ENCODE measurements at places on chromosomes 4 and X.

DNA sequence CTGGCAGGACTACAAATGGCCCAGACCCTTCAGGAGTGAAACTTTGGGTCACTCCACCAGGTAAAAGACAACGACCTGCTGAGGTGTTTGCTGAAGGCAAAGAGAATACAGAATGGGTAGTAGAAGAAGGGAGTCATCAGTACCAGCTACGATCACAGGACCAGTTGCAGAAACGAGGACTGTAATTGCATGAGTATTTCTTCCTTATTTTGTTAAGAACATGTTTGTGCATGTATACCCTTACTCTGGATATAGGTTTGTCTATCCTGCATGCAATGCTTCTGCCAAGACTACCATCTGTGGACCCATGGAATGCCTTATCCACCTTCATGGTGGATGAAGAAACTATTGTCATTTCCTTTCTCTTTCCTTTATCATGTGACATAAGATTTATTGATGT, 48.1 kb upstream of the BCLAF3 start:
- no peak for DNase-seq

- no peak for DNase-seq
These were observed 96.5 kb upstream of the TCEAL2 start for GRCh38 chrX:102029026-102029425.

- no peak for DNase-seq
These were observed at the start of gene TMEM271 for GRCh38 chr4:576245-576821. TMEM271 (minus strand) TSS chr4:576295; CDS start chr4:576062, 233 bp downstream.

DNA sequence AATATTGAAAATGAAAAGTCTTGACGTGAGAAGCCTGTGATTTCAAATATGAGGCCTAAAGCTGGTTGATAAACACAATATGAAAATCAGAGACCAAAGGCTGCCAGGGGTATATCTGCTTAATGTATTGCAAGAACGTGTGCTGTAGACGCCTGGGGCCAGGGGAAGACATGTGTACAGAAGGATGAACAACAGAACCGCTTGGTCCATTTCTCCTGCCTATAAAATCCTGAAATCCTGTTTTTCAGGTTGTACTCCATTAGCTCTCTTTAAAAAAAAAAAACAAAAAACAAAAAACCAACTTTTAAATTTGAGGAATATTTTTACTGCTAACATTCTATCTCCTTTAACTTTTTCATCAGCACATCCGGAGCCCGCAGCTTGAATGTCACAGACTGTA, 109.2 kb downstream of the STOX2 start:
- DNase-seq = no peak

- no peak for DNase-seq
These were observed 10.8 kb upstream of the HERC5 start for GRCh38 chr4:88446124-88446523.

DNA sequence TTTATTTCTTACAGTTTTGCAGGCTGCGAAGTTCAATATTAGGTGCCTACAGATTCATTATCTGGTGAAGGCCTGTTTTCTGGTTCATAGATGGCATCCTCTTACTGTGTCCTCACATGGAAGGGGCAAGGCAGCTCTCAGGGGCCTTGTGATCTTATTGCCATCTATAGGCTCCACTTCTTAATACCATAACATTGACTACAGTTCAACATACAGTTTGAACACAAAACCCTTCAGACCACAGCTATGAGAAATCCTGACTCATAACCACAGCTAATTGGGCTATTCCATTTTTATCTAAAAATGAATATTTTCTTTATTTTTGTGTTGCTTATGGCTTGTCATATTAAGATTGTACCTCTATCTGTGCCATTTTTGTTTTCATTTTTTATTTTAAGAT, 72.3 kb downstream of the STAG2 start:
- DNase-seq = no peak

- no peak for DNase-seq
These were observed 90.4 kb upstream of the NDP start for GRCh38 chrX:44063606-44064005.

- DNase-seq = no peak
These were observed 21.7 kb upstream of the DCLK2 start for GRCh38 chr4:150056569-150056968.

- no peak for DNase-seq
These were observed 74.0 kb downstream of the AFF2 start for GRCh38 chrX:148574237-148574973.

- DNase-seq = no peak
These were observed 211.3 kb downstream of the PALLD start for GRCh38 chr4:168708108-168708507.

- no peak for DNase-seq
These were observed 52.0 kb upstream of the GLRB start for GRCh38 chr4:157023941-157024340.

- DNase-seq = peak; percentile 16
These were observed 788 bp downstream of the SAP30 start for GRCh38 chr4:173371292-173372192.

GRCh38 chrX:100931925-100932285, 3.2 kb upstream of the XKRX start:
- DNase-seq = no peak

DNA sequence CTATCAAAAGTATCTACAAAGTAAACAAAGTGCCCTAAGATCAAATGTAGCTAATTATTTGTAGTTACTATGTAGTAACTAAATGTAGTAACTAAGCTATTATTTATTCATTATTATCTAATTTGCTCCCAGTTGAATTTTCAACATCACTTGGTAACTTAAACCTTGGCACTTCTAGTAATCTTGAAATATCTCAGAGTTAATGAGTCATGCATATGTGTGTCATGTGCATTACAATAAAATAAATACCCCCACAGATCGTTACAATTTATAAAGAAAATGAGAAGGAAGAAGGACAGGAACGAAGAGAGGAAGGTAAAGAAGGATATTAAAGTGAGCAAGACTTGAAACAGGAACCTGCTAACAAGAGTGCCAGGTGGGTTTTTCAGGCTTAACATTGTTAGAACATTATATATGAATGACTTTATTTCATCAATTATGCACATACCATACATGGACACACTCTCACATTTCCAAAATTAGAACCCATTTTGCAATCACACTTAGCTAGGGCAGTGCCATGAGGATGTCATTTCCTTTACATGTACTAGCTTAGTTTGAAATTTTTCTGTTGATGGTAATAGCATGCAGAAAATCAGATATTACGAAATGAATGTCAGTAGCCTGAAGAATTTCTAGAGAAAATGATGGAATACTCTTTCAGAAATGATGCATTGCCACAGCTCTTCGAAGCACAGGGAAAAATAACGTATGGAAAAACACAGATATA, 1670.4 kb upstream of the AGA start:
- no peak for DNase-seq

DNA sequence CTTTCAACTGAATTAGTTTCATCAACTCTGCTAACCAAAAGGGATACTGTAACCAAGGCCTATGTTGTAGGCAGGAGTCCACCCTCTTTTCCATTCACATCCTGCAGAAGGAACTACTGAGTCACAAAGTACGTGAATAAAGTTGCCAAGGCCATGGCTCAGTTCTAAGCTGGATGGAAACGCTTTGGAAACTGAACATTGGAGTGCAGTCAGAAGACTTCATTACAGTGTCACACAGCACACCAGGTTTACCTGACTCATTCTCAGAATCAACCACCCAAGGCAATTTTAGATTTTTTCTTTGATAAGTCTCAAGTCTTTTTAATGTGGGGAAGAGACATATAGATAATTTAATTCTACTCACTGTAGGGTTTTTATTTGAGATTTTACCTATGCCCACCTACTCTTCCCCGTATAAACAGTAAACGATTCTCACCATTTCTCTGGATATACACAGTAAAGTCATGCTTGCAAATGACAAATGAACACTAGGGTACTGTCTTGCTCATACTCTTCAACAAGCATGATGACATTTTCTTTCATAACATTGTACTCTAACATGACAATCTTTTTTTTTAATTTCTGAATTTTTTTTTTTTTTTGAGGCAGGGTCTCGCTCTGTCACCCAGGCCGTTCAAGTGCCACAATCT, 58.9 kb upstream of the RBM47 start:
- no peak for DNase-seq

- no peak for DNase-seq
These were observed 37.5 kb upstream of the MAOA start for GRCh38 chrX:43618366-43619205.

GRCh38 chr4:181989071-181989470, 254.1 kb upstream of the TENM3 start:
- no peak for DNase-seq

DNA sequence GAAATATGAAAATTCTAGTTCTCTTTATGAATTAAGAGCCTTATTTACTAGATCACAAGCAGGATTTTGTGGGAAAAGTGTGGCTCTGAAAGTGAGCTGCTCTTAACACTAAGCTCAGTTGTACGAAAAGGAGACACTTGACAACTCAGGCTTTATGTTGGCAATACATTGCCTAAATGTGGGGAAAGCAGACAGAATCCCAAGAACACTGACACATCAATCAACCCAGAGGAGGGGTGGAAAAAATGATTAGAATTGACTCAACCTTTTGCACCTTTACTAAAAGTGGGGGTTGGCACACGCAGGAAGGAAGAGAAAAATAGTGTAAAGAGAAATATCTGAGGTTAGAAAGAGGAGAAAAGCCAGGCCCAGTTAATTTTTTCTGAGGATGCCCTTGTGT, 61.6 kb downstream of the CHST7 start:
- no peak for DNase-seq

GRCh38 chrX:143664302-143664701, 28.4 kb upstream of the SLITRK4 start:
- DNase-seq = no peak

GRCh38 chr4:155319516-155319915, 57.2 kb downstream of the MAP9 start:
- no peak for DNase-seq

DNA sequence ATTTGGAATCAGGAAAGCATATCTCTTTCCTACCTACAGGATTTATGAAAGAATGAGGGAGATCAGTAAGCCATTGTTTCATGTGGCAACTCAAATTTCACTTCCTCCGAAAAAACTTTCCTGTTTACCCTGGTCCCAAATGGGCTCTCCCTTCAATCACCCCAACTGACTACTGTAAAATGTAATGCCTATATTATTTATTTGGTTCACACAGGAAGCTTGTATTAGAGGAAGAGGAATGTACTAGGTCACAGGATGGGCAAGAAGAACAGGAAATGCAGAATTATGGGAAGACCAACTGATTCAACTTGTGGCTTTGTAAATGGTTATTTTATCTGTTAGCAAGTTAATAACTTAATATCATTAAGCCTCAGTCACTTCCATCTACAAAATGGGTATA, 23.1 kb downstream of the COL4A6 start:
- no peak for DNase-seq

- no peak for DNase-seq
These were observed 730.1 kb downstream of the CCSER1 start for GRCh38 chr4:90857081-90857820.

- no peak for DNase-seq
These were observed 7.9 kb downstream of the HTRA3 start for GRCh38 chr4:8277356-8278008.

GRCh38 chrX:71366674-71367256, 608 bp downstream of the TAF1 start:
- peak; percentile 2 for DNase-seq

- DNase-seq = no peak
These were observed 203.7 kb downstream of the CFAP299 start for GRCh38 chr4:80539190-80539589.

- DNase-seq = peak; percentile 73
These were observed 571 bp downstream of the CCNI start for GRCh38 chr4:77074981-77075855.

DNA sequence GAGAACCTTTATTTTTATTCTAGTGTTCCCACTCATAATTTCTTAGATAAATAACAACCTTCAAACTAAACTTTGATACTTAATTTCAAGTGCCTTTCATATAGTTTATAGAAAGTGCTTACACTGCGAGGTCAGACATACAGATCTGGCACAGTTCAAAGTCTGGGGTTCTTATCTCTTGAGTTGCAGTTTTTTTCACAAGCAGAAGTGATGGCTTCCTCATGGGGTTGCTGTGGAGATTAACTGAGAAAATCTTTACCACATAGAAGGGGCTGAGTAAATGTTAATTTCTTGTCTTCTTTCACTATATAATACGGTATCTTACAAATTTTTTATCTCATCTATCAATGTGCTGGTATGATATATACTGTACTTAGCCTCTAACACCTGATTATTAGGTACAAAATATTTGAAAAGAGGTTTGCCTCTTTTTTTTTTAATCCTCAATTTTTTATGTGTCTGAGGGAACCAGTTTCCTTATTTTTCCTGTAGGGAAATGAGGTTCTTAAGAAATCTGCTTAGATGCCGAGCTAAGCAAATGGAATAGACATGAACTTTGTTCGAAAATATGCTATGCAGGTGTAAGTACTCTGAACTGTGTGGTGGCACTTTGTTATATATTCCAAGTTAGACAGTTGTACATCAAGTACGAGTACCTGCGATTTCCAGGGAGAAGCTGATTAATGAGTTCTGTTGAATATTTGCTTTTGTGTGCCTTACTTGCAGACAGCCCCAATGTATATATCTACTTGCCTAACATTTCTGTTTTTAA, 3.3 kb downstream of the ING2 start:
- DNase-seq = no peak

- no peak for DNase-seq
These were observed 170.1 kb downstream of the AFAP1 start for GRCh38 chr4:7769396-7770223.

GRCh38 chrX:14729058-14729457, 143.8 kb downstream of the FANCB start:
- no peak for DNase-seq

- no peak for DNase-seq
These were observed 107.2 kb downstream of the CENPC start for GRCh38 chr4:67437974-67438713.

- DNase-seq = no peak
These were observed 1250.6 kb downstream of the ADGRL3 start for GRCh38 chr4:62450740-62451139.

DNA sequence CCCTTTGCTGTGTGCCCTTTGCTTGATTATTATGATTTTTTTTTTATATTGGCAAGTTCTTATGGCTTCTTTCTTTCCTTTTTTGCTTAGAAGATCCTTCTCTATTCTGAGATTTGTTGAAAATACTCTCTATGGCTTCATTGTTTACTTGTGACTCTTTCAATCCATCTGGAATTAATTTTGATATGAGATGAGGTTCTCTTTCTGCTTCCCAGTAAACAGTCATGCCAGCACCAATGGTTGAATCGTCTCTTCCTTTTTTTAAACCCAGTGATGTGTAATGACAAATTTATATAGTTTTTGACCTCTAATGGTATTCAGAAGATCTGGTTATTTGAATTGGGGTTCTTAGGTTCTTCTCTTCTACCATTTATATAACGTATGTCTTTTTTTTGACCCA, 121.8 kb downstream of the ARHGAP10 start:
- DNase-seq = no peak

DNA sequence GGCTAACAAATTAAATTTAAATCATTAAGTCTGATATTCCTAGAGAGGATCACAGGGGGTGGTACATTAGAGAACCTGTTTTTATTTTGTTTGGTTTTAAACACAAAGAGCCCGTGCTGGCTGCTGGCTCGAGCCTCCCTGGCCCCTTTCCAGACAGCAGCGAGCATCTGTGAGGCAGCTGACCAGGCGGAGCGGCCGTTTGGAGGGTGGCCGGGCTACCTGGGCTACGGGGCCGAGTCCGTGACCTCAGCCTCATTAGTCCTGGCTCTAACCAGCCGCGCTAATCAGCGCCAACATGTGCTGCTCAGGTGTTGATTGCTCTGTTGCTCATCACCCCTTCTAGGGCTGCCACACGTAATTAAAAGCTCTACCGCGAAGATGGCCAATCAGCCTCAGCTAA, 35.3 kb downstream of the DCTD start:
- no peak for DNase-seq
